Placental pericyte (primary cell): ENCODE measurements at places on chromosomes 3 and 15. TPM values are rescaled to one million over a fixed set of nuclear protein-coding genes. Genes with fewer than 3 reads are reported as not detected.

CACNA2D3 gene
- 1.7 TPM in 1 of 2 replicates, not detected in the other for total RNA-seq

RLBP1 gene
- total RNA-seq = not detected in 2 replicates

IL12A gene
- total RNA-seq = 3.9 and 7.2 TPM in 2 replicates

ASB14 gene
- total RNA-seq = 0.14 TPM in 1 of 2 replicates, not detected in the other

GOLGA6D gene
- total RNA-seq = not detected in 2 replicates

MAPK6 gene
- 103 and 113 TPM in 2 replicates for total RNA-seq

VGLL3 gene
- total RNA-seq = 27.6 and 85.9 TPM in 2 replicates

EPHB1 gene
- total RNA-seq = 0.88 and 1.0 TPM in 2 replicates

UROC1 gene
- not detected in 2 replicates for total RNA-seq

COL6A6 gene
- total RNA-seq = under 0.01 TPM in 2 replicates

LRTM1 gene
- not detected in 2 replicates for total RNA-seq
